ENCODE measurements at places on chromosomes 11 and 22.

- DNase-seq, result peak; percentile 60
Measured at GRCh38 chr11:102451681-102452460, 694 bp downstream of the TMEM123 start.

DNA sequence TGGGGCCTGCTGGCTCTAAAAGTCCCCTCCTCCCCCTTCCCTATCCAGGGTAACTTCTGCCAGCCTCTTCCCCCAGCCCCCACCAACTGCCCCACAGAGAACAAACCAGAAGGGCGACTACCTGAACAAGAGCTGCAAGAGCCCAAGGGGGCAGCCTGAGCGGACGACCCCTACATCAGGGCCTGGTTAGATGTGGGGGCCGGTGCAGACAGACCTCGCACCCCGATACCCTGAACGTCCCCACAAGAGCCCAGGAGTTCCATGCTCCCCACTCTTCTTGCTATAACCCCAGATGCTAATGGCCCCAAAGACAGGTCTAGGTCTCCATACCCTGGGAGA is 20.7 kb downstream of the SUN2 start:
- peak; percentile 50 for DNase-seq

DNA sequence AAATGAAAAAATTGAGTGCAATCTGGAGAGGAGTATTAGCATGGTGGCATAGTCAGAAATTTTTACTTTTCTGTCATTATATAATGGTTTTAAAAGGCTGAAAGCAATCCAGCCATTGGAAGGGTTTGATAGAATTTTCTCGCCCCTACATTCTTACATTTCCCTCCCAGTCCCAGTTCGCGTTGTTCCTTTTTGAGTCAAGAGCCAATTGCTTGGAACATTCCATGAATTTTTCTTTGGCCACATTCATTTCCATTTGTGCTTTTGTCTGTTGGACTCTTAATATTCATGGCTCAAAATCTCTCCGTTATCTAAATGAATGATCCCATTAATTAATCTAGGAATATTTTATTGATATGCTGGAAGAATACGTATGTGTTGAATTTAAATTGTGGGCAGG is 66.0 kb downstream of the GRK3 start:
- no peak for DNase-seq

GRCh38 chr22:48886604-48887393 is 940.9 kb downstream of the BRD1 start:
- no peak for DNase-seq

GRCh38 chr22:17785185-17786184 is 11.2 kb upstream of the BID start:
- peak; percentile 80 for DNase-seq

- no peak for DNase-seq
Measured at GRCh38 chr22:33996824-33997223, 76.5 kb upstream of the LARGE1 start.

GRCh38 chr22:30889268-30889995 is 79.1 kb downstream of the MORC2 start:
- DNase-seq, result no peak

Measured in CD8-positive, alpha-beta memory T cell (primary cell).